ENCODE measurements at places on chromosomes 1 and 21.
A peak's percentile ranks its signal among the peaks of the same experiment; 100 is the strongest.

- DNase-seq: no peak
These were observed 7.8 kb downstream of the IRF6 start for GRCh38 chr1:209797978-209798639.

- peak; percentile 82 for DNase-seq
These were observed 152.0 kb downstream of the KIF26B start for GRCh38 chr1:245306628-245307410.

DNA sequence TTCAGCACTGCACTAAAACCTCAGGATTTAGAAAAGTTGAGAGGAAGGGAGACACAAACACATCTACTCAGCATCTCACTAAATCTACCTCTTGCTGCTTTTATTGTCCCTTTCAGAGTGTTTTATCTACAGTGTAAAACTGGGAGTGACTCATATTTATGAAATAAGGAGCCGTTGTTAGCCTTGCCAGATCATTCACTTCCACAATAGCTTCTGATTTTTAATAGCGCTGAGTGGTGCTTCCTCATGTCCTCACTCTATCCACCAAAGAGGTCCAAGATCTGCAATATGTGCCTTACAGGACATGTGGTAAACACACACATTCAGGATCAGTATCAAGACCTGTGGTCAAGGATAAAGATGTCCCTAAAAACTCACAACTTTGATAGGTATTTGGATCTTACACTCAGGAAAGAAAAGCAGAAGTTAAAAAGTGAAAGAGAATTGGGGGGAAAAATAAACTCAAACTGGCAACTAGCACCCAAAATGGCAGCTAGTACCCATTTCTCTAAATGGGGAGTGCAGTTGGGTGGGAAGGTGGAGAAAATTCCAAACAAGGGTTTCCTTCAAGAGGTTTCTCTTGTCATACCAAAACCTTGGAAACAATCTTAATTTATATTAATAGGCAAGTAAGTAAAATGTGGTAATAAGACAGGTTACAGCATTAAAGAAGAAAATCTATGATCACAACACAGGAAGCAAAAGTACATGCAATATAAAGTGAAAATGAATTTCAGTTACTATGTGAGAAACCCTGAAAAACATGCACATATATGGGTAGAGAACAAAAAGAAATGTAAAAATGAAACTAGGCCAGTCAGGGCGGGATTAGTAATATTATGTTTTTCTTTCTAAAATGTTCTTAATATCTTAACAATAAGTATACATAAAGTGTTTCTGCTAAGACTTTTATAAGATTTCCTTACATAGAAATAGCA is 15.9 kb downstream of the DUSP10 start:
- DNase-seq: no peak

DNA sequence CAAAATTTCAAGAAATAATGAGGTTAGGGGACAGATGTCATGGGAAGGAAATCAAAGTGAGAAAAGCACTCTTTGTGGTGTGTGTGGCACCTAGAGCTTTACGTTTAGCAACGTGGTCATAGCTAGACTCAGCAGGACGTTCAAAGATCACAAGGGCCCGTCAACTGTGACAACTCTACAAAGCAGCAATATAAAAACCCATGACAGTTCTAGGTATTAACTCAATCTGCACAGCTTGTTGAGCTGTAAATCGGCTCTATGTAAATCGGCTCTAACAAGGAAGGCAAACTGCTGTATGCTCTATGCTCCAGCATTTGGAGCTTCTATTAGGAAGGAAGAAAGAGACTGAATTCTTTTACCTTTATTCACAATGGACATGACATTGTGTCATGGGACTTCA is 64.8 kb downstream of the TP53BP2 start:
- DNase-seq: no peak

DNA sequence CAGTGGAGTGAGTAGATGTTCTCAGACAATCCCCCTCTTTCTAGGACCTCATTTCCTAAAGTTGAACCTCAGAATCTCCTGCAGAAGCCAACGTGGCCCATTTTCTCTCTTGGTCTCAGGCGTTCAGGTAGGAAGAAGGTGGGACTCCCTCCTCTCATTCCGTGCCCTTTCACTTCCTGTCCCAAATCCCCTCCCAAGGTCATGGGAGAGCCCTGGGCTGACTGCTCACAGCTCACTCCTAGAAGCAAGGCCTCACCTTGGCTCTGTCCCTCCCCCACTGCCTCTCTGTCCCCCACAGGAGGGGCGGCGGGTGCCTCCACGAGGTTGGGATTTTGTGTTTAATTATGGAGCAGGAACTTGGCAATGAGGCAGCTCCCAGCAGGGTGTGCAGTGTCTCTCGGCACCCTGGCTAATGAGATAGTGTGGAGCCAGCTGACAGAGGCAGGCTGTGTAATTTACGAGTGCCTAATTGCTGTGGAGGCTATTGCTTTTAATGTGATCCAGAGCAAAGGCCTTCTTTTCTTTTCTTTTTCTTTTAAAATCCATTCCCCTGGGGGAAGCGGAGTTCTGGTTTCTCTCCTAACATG is 9.1 kb upstream of the CDK18 start:
- peak; percentile 95 for DNase-seq

DNA sequence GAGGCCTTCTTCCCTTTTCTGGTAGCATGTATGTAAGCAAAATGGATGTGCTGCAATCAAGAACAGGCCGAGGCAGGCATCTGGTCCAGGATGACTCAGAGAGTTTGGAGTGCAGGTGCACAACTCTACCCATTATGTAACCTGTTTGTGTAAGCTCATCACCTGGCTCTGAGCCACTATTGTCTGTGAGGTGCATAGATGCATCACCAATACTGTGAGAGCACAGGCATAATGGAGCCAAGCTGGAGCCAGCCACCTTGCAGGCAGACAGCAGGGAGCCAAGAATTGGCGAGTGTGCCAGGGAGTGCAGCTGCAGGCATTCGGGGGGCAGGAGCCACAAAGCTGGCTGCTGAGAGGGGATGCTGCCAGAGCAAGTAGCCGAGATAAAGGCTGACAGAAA is 549.9 kb upstream of the RGS18 start:
- DNase-seq: peak; percentile 41

DNA sequence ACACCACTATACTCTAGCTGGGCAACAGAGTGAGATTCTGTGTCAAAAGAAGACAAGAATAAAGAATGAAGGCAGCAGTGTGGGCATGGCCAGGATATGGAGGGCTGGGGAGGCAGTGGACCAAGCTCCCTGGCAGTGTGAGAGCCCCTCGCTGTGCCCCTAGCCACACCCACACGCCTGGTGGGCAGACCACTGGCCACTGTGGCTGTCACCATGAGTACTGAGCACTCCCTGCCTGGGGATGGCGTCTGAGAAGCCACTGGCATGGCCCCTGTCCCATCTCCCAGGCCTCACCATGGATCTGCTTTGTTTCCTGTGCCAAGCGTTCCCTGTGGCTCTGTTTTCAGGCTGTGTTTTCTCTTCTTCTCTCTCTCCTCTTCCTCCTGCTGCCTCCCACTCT is 51.7 kb downstream of the STUM start:
- DNase-seq: no peak

- peak; percentile 18 for DNase-seq
These were observed 69.6 kb downstream of the SDCCAG8 start for GRCh38 chr1:243325305-243325890.

GRCh38 chr1:31912839-31913239 is 25.3 kb downstream of the PTP4A2 start:
- DNase-seq: no peak

DNA sequence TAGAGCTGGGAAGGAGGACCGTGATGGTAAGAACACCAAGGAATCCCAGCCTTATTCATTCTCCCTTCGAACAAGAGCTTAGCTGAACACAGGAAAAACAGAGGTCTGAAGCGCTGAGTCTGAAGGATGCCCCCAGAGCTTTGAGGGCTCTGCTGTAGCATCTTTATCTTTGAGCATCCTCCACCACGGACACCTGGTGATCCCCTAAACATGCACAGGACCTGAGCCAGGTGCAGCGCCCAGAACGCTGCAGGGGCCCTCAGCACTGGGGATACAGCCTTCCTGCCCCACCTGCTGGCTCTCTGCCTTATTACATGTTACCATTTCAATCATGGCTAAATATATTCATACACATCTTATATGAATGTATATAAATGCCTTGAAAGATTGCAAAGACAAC is 7.7 kb upstream of the GPATCH4 start:
- DNase-seq: peak; percentile 42

DNA sequence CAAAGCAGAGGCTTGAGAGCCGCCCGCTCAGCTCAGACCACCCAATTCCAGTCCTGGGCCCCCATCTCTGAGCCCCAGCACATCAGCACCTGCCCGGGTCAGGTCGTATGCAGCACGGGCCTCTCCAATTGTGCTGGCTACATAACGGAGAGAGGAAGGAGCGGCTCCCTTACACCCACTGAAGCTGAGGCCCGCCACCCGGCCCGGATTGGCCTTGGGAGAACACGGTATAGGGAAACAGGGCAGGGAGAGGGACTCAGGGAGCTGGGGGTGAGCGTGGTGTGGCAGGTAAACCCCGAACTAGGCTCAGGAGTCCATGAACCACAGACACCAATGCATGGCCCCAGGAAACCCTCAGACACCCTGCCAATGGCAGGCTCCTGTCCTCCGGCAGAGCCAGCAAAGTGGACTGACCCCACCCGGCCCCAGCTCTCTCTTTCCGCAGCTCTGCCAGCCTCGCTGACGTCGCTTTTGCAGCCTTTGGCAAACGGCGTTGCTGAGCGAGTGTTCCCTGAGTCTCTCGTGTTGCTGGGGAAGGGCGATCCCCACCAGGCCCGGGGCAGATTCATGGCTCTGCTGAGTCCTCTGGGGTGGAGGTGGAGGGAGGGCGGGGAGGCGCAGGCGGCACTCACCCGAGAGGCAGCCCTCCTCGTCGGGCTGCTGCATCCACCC is 16.5 kb downstream of the MEGF6 start:
- no peak for DNase-seq

GRCh38 chr1:92095874-92096273 is 15.7 kb downstream of the BTBD8 start:
- no peak for DNase-seq

GRCh38 chr1:36784147-36784859 is 250.0 kb downstream of the GRIK3 start:
- no peak for DNase-seq

DNA sequence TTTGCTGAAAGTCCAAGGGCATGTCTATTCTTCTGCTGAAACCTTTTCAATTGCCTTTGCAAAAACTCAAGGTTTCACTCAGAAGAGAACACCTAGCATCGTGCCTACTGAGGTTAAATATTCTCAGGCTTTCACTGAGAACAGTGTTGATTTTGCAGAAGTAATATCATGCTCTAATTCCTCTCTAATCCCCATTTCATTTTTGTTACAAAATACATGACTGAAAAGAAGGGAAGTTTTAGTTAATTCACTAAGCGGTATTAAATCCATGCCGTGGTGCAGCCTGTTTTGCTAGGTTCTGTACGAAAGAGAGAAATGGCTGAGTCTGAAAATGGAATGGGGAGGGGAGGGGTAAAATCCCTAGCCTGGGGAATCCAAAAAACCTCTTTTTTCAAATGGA is 163.2 kb upstream of the CAMK1G start:
- DNase-seq: no peak

GRCh38 chr1:68799096-68799495 is 302.2 kb upstream of the DEPDC1 start:
- DNase-seq: no peak

DNA sequence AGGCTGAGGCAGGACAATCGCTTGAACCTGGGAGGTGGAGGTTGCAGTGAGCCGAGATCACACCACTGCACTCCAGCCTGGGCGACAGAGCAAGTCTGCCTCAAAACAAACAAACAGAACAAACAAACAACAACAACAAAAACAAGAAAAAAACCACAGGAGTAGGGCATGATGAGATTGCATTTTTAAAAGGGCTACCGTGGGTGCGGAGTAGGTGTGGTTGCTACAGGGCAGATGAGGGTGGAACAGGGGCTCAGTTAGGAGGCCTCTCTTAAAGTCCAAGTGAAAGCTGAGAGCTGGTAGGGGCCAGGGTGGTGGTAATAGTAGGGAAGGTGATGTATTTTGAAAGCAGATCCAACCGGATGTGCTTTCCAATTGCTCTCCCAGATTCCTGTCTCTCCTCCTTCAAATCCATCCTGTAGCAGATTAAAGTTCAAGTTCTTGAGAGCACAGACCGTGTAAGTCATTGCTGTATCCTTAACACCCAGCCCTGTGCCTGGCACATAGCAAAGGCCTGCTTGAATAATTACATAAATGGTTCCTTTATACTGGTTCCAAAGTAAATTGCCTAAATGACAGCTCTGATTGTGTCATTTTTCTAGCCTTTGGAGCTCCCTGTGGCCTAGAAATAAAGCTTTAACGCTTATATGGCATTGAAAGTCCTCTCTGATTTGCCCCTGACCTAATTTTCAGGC is 4.2 kb upstream of the LINGO4 start:
- DNase-seq: no peak

DNA sequence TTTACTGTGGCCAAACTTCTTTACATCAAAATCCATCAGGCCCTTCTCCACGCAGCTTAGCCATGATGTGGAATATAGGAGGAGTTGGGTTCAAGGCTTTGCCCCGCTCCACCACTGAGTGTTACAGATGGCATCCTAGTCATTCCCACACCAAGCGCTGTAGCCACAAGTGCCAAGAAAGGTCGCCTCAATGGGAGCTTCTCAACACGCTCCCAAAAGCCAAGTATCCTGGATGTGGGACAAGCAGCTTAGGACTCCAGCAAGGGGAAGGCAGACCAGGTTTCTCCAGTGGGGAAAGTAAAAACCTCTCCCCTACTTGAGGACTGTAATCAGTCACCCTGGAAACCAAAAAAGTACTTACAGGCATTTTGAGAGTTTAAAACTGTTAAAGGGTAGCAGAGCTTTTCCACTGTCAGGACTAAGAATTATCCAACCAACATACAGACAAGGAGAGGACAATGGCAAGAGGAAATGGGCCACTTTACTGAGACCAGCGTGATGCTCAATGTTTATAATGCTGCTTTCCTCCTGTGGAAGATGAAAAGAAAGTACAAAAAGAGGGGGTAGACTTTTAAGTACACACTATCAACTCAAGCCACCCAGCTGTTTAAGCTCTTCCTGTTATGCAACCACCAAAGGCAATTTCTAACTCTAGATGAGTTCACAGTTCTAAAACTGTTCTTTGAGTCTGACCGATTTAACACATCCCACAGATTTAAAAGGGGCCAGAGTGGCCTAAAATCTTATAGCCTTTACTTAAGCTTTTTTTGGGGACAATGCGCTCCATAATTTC is 120.7 kb upstream of the KRTAP19-8 start:
- no peak for DNase-seq

GRCh38 chr1:21318714-21319159 is 28.5 kb upstream of the ECE1 start:
- DNase-seq: no peak

GRCh38 chr1:79499541-79499940 is 493.0 kb upstream of the ADGRL4 start:
- DNase-seq: no peak
